ENCODE measurements at places on chromosomes 1 and 21.
A peak's percentile ranks its signal among the peaks of the same experiment; 100 is the strongest.

DNA sequence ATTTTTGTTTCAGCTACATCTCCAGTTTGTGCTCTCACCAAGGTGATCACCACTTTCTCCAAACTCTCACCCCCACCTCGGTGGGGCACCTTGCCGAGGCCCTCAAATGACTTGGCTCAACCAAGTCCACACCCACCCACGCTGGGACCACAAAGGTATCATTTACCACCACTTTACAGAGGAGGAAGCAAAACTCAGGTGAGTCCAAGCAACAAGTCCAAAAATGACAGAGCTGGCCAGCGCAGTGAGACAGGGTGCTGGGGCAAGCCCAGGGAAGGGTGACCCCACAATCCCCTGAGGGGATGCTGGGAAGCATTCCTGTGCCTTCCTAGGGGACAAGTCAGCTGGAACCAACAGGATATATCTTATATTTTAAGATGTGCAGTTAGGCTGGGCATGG lies 24.7 kb downstream of the SSBP3 start:
- no peak for DNase-seq

DNA sequence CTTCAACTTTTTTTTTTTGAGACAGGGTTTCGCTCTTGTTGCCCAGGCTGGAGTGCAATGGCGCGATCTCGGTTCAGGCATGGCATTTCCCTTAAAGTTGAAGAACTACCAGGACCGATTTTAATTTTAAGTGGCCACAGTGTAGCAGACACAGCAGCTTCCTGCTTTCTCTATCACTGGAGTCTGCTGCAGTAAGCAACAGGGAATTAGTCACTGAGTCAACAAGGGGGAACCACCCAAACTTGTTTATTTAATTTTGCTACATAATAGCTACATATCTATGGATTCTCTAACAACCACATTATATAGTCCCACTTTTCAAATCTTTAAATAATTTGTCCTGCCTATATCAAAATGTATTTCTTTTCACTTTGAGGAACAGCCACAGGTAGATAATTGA lies 12.5 kb upstream of the TNNI3K start:
- DNase-seq = no peak

- DNase-seq = no peak
Observed at GRCh38 chr1:17865912-17866739, 111.0 kb downstream of the ACTL8 start.

DNA sequence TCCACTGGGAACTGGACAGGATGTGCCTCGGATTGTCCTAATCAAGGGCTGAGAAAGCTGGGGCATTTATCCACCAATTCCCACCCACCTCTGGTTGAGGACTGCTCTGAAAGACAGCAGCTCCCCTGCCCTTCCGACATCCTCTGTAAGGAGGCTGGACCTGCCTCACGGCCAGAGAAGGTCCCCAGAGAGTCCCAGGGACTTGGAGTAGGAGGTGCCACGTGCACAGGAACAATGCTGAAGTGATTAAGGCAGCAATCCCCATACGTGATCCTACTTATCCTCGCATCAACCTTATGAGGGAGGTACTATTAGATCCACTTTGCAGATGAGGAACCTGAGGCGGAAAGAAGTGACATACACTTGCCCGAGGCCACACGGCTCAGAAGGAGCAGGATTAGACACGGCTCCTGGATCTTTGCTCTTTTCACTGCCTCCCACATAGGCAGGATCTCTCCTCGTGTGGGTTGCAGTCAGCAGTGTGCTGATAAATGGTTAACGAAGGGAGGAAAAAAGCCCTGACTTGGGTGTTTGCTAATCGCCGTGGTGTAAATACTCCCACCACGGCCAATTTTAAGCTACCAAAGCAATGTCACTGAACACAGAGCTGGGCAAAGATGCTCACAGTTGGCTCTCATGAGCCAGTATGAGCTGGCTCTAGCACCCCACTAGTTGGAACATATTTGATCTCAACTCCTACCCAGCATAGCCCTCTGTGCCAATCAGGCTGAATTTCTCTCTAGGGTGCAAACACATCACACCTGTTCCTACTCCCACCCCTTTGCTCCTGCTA lies 18.6 kb upstream of the LDLRAP1 start:
- DNase-seq = no peak

DNA sequence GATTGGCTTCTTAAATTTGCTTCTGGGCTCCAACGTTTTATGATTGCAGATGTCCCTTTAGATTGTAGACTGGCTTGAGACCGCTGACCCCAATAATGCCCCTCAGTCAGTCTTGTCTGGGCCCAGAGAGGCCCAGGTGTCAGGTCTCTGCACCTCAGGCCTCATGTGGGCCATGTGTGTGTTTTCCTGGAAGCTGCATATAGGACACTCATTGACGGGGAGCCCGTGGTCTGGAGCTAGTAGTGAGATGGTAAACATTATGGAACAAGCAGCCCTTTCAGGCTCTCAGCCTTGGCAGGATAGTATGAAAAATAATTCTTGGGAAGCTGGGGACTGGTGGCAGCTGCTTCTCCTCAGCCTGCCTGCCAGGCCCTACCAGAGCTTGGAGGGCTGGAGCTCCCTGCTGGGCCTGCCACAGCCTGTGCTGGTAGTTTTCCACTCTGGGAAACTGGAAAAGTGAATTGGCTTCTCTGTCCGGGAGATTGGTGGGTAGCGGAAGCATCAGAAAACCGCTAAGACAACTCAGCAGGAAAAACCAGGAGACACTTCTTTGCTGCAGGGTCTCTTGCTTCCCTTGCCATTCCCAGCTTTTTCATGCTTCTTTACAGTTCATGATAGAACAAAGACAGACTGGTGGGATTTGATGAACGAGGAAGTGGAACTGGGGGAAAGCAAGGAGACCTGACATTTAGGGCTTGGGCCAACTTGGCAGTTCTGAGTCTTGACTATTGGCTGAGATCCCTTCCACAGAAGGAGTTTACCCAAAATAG lies 57.8 kb upstream of the HSD17B7 start:
- no peak for DNase-seq

DNA sequence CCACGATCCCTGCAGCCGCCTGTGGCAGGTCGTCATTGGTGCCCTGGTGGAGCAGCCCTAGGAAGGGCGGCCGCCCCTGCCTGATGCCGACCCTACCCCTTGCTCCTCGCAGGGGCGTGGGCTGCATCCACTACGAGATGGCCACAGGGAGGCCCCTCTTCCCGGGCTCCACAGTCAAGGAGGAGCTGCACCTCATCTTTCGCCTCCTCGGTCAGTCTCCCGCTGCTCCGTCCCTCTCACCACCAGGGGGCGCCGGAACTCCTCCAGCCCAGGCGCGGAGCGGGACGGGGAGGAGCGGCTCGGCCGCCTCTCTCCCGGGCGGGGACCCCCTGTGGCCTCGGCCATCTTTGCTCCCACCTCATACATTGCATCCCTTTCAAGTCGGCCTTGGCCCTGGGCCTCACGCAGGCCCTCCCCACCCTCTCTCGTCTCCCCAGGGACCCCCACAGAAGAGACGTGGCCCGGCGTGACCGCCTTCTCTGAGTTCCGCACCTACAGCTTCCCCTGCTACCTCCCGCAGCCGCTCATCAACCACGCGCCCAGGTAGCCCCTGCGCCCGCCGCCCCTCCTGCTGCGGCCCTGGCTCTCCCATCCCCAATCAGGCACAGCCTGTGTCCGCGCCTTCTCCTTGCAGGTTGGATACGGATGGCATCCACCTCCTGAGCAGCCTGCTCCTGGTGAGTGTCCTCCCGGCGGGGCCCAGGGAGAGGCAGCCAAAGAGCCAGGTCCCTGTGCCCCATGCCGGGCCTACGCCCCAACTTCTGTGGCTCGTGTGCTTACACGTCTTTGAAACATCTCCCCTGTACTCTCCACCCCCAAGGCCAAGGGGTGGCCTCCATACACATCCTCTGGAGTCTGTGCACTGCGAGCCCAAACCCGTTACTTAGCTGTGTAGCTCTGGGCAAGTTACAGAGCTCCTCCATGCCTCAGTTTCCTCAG lies 24.7 kb downstream of the CDK18 start:
- DNase-seq = peak; percentile 77

- DNase-seq = no peak
Observed at GRCh38 chr1:48030696-48031365, 33.6 kb upstream of the TRABD2B start.

DNA sequence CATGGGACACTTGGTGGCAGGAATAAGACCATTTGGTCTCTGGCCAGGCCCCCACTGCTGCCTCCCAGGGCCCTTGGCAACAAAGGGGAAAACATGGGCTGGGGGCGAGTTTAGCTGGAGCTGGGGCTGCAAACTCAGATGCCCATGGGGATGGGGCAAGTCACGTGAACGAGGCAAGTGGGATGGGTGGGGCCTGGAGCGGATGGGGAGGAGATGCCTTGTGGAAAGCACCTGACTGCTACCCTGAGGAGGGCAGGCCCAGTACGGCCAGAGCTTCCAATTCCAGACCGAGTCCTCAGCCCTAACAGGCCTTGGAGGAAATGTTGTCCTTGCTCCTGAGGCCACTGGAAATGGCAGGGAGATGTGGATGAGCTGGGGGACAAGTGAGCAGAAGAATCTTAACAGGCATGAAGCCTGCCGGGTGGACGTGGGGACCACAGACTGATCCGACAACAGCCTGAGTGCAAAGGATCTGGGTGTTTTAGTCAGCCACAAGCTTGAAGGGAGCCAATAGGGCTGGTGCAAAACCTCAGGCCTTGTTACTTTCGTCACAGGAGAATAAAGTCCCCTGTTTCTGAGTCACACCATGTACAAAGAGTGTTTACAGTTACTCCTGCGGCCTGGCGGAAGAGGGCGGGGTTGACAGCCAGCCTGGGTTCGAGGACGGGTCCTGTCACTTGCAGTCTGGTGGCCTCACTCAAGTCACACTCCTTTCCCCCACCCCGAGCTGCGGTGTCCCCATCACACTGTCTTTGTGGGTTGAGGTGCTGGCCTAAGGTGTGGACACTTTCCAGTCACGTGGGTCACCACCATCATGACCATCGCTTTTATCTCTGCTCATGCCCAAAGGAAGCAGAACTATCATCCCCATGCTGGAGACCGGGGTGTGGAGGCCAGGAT lies 19.1 kb downstream of the RUNX3 start:
- DNase-seq = no peak

- DNase-seq = no peak
Observed at GRCh38 chr1:155931332-155932038, 2.7 kb downstream of the KHDC4 start.

DNA sequence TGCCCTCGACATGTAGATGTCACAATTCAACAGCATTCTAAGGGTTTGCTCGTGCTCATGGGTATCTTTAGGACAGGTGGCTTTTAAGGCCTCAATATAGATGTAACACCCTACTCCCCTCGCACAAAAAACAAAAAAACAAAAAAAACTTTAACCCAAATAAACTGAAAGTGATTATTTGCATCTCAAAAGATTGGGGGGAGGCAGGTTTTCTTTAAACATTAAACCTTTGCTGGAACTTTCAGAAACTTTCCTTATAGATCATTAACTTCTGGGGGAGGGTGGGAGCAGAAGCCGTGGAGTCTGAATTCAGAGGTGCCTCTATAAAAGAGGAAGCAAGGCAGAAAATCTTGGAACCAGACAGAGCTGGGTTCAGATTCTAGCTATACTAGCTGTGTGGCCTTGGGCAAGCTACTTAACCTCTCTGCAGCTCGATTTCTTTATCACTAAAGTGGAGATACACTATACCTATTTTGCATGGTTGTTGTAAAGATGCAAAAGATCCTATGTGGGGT lies 3.2 kb upstream of the KIAA1614 start:
- DNase-seq = no peak

DNA sequence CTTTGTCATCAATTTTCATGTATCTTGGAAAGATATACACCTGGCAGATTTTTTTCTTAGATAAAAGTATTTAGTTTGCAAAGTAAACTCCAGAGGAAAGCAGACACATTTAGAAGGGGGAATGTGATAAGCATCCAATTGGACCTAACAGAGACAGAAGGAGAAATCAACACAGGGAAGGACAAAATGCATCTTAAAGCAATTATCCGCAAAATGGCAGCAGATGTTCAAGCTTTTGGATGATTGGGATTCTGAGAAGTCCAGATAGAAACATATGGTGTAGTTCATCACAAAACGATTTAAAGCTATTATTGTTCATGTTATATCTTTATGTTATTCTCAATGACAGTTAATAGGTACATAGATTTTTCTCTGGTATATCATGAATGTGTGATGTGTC lies 1153.1 kb upstream of the B3GALT2 start:
- DNase-seq = no peak

- no peak for DNase-seq
Observed at GRCh38 chr21:15006594-15007230, 58.1 kb downstream of the NRIP1 start.

- DNase-seq = no peak
Observed at GRCh38 chr21:8991088-8991907, 1530.1 kb upstream of the TPTE start.

GRCh38 chr21:33451634-33452071 lies 28.1 kb downstream of the TMEM50B start:
- DNase-seq = no peak

DNA sequence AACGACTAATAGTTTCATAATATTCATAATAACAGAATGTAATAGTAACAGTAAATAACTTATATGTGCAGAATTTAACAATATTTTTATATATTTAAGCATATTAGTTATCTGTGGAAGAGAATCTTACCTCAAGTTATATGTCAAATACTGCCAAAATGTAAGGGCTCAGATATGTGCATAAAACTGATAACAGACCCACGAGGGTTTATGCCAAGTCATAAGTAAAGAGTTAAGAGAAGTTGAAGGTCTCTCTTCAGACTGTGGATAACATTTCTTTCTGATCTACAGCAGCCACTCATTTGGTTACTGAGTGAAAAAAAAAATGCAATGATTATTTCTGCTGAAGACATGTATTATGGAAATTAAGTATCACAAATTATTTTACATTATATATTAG lies 1167.8 kb upstream of the NCAM2 start:
- peak; percentile 85 for DNase-seq

- no peak for DNase-seq
Observed at GRCh38 chr1:2787163-2787911, 14.2 kb downstream of the TTC34 start.

- DNase-seq = peak; percentile 17
Observed at GRCh38 chr1:236774926-236775325, 20.2 kb upstream of the MTR start.

- no peak for DNase-seq
Observed at GRCh38 chr1:85700422-85700821, 7.8 kb downstream of the ZNHIT6 start.

DNA sequence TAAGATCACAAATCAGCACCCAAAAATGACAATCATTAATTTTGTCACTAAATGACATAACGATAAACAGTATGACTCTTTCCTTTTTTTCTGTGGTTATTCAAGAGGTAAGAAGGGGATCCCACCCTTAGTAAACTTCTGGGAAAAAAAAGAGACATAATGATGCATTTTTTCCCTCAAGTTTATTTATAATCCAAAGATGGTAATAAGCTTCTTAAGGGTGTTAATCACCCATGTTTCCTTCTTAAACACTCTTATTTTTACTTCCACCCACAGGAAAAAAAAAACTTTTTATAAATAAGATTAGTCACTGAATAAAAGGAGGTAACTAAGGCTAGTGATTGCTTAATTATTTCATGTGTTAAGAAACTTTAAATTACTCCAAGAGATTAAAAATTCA lies 24.7 kb downstream of the RGS1 start:
- no peak for DNase-seq

GRCh38 chr1:20110679-20111078 lies 8.7 kb downstream of the PLA2G2D start:
- no peak for DNase-seq

Data from OCI-M1 (cell line).